ENCODE measurements at places on chromosomes 5 and 9.

GRCh38 chr5:145464171-145464570 is 371.0 kb downstream of the PRELID2 start:
- DNase-seq, result no peak

- DNase-seq, result no peak
Observed at GRCh38 chr5:43771611-43772031, 168.6 kb downstream of the NNT start.

GRCh38 chr9:69215774-69216485 is 41.9 kb downstream of the TJP2 start:
- DNase-seq, result no peak

GRCh38 chr5:138752341-138752950 is 779 bp upstream of the CTNNA1 start:
- DNase-seq, result no peak

DNA sequence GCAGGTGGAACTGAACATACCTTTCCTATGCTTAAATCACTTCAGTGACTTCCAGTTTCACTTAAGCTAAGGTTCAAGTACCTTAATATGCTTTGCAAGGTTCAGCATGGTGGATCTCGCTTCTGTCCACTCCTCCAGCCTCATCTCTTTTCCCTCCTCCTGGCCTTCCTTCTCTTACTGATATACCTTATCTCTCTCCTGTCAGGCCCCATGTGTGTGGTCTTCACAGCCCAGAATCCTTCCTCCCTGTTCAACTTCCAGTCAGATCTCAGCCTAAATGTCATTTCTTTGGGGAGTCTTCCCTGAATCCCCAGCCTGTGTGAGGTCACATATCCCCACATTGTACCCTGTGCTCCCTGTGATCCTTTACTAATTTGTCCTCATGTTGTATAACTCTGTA is 87.7 kb downstream of the ANGPTL2 start:
- no peak for DNase-seq

DNA sequence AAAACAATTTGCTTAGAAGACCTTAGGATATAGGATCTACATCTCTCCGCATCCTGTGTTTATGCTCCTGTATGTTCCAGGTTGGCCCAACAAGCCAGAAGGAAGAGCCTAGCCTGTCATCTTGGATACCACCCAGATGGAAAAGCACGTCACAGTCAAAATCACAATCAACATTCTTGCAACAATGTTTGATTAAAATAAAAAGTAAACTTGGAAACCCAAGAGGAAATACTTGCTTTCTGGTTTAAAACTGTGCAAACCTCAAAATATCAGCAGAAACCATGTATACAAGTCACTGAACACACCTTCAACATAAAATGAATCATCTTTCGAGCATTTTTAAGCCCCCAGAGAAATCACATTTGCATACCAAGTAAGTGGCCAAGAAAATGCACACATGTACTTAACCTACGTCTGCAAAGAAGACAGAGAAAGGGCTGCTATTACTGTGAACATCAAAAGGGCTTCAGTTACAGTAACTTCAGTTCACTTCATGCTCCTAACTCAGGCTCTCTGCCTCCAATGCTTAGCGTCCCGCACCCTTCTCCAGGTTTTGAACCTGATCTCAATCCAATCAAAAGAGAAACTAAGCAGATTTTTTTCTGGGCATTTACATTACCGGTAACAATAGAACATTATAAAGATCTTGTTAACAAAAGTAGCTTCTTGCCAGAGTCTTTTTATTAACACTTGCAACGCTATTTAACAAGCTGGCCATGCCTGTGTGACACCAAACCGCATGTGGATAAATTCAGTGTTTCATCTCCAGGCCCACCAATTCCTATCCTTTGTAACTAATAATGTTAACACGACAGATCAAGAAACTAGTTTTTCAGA is 1.3 kb downstream of the ENC1 start:
- no peak for DNase-seq
